ENCODE measurements at places on chromosomes 5 and 9.

DNA sequence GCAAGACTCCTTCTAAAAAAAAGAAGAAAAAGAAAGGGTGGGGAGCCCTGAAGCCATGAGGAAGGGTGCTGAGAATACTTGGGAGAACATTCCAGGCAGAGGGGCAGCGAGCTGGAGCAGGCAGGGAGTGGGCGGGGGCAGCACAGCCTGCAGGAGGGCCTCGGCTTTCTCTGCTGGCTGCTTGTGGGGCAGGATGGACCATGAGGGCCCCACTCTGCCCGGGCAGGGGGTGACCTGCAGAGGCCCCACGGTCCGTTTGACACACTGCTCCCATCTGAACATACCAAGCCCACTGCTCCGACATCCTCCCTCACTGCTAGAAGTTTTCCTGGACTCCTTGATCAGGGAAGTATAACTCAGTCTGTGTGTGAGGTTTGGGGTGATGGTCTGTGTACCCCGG, 11.7 kb upstream of the NUP214 start:
- DNase-seq = no peak

- DNase-seq = no peak
Measured at GRCh38 chr9:136728548-136729123, 14.1 kb downstream of the LCN10 start.

- DNase-seq = no peak
Measured at GRCh38 chr5:153613144-153613543, 122.7 kb downstream of the GRIA1 start.

DNA sequence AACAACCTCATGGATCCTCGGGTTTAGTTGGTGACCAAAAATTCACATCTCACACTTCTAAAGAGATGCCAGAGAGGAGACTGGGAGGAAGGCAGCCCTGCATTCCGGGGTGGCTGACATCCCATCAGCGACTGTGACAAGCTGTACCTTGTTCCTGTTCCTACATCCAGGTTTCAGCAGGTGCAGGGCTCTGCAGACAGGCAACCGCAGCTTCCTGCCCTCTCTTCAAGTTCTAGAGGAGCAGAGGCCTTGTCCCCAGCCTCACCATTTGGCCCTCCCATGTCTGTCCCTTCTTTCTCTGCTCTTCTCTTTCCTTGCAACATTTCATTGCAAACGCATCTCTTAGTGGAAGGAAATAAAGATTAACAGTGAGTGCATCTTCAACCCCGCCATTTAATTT, 454.6 kb downstream of the IRX1 start:
- DNase-seq = no peak

- DNase-seq = no peak
Measured at GRCh38 chr9:90044263-90044662, 439.5 kb downstream of the GADD45G start.

DNA sequence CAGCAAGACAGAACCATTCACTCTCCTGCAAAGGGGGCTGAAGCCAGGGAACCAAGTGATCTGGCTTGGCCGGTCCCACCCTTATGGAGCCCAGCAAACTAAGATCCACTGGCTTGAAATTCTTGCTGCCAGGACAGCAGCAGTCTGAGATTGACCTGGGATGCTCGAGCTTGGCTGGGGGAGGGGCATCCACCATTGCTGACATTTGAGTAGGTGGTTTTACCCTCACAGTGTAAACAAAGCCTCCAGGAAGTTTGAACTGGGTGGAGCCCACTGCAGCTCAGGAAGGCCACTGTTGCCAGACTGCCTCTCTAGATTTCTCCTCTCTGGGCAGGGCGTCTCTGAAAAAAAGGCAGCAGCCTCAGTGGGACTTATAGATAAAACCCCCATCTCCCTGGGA, 60.5 kb downstream of the TNFSF8 start:
- no peak for DNase-seq

GRCh38 chr9:134785325-134786108, 95.1 kb upstream of the FCN2 start:
- DNase-seq = no peak

GRCh38 chr9:96056226-96056625, 180.7 kb downstream of the ERCC6L2 start:
- DNase-seq = no peak

- no peak for DNase-seq
Measured at GRCh38 chr9:111389406-111389805, 59.4 kb upstream of the OR2K2 start.

DNA sequence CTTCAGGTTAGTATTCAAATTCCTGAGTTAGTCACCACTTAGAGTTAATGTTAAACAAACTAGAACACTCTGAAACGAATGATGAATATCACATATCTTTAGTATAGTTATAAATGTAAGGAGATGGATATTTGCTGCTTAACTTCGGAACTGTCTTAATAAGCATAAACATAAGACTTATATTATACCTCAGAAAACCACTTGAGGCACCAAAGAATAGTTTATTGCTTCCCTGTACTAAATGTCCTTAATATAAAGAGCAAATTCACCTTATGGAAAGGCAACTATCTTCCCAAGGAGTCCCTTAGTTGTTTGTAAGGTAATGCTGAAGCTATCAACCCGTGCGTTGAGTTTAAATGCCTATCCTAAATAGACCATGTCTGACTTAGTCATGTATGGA, 300.0 kb upstream of the ADAMTSL1 start:
- no peak for DNase-seq

DNA sequence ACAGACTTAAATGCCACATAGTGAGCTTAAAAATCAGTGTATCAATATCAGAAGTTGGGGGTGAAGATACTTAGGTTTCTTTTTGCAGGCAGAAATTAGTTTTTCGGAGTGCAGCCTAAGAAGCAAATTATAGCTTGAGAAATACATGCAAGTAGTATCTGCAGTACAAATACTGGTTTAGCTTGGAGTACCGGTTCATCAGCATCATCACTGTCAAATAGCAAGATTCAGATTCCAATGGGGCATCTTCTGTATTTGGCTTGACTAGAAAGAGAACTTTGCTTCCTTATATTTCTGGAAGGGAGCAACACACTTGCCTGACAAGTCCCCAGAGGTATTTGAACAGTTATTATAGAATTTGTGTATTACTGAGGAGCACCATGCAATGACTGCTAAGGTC, 19.8 kb downstream of the SLC31A1 start:
- no peak for DNase-seq

DNA sequence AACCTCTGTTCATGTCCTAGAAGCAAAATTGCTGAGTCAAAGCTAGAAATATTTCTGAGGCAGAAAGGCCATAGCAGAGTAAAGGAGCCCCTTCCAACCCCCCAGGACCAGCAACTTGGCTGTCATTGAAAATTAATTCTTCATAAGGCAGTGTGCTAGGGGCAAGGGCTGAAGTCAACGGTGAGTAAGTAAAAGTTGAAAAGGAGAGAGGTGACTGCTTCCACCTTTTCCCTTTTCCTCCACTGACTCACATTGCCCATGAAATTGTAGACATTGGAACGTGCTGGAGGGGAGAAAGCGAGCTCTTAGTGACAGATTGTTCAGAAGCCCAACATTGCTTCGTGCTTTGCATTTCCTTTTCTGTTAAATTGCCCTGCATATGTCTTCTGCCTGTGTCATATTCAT, 19.1 kb downstream of the GLRA1 start:
- DNase-seq = no peak

GRCh38 chr9:31542384-31543055, 841.9 kb upstream of the ACO1 start:
- DNase-seq = peak; percentile 2

GRCh38 chr5:132025403-132025971, 14.0 kb upstream of the ACSL6 start:
- DNase-seq = no peak

- peak; percentile 1 for DNase-seq
Measured at GRCh38 chr5:112738191-112738560, 491 bp downstream of the APC start.

GRCh38 chr9:109733690-109734089, 46.3 kb upstream of the PALM2AKAP2 start:
- DNase-seq = no peak

DNA sequence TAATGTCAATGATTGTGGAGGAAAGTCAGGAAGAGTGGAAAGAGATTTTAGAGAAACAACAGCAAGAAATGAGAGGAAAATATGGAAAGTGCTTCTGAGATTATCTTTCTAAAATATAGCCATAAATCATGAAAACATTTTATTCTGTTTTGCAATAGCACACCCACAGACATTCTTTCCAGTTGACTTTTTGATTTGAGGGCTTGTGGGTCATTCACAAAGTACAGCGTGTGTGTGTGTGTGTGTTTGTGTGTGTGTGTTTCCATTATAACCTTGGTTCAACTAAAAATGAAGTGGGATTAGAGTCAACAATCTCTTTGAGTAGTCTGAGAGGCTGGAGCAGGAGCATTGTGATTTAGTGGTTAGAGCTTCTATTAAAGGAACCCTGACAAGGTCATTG, 116.6 kb upstream of the GAS1 start:
- DNase-seq = no peak

DNA sequence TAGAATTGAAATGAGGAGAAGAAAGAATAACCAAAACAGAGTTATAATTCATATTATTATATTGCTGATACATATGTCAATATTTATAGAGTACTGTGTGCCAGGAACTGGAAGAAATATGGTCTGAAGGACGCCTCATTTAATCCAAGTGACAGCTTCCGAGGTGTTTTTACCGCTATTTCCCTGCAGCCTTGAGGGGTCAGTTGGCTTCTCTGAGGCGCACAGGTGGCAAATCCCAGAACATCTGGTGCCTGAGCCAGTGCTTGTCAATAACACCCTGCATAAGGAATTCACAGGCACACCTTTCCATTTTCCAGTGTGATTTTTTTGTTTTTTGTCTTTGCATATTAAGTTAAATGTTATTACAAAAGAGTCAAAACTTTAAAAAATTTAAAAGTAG, 43.3 kb upstream of the CTSL start:
- no peak for DNase-seq

- no peak for DNase-seq
Measured at GRCh38 chr9:14031810-14032209, 282.1 kb downstream of the NFIB start.

GRCh38 chr9:113635586-113635985, 172.1 kb downstream of the RGS3 start:
- no peak for DNase-seq

- DNase-seq = no peak
Measured at GRCh38 chr5:66329078-66329477, 185.0 kb downstream of the SREK1 start.

DNA sequence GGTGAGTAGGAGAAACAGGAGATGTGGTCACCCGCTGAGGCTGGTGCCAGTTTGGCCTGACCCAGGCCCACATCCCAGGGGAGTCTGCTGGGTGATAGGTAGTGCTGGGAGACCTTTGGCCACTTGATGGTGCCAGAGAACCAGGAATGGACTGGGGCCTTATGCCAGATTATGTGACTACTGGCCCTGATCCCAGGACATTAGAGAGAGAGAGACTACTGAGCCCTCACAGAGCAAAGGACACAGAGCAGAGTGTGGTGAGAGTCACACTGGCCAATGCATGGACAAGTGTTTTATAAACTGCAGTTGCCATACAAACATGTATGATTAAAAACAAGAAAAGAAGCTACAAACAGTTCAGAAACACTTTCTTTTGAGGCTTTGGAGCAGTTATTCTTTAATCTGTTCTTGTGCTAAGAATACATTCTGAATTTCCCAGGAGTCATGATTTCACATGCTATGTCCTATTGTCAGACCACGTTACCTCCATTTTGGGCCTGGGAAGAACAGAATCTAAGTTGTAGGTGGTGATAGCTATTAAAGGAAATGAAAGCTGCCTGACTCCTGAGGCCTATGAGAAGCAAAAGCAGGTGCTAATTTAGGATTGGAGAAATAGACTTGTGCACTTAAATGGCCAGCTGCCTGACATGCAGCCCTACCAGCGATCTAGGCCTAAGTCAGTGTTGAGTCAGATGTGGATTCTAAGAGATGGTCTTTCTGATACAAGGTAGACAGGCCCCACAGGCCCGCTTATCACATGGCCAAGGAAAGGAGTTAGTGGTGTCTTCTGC, 32.6 kb upstream of the TMOD1 start:
- DNase-seq = no peak

DNA sequence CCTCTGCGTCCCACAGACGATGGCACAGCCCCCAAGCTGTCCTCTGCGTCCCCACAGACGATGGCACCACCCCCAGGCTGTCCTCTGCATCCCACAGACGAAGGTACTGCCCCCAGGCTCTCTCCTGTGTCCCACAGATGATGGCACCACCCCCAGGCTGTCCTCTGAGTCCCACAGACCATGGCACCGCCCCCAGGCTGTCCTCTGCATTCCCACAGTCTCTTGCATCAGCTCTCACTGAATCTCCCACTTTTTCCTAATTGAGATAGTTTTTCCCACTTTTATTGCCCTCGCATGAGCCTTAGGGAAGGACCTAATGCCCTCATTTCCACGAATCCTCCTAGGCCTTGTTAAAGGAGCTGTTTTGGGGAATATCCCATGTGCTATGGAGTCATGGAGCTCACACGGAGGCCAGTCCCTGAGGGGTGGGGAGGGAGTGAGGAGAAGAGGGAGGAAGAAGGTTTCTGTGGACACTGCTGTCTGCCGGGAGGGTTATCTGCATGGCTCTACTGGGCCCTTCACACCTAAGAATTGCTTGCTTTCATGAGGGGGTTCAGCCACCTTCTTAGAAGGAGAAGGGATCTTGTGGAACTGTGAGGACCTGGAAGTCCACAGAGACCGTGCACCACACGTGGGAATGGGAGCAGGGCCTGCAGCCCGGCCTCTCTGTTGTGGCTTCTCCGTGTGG, 58.2 kb upstream of the PTCH1 start:
- no peak for DNase-seq

DNA sequence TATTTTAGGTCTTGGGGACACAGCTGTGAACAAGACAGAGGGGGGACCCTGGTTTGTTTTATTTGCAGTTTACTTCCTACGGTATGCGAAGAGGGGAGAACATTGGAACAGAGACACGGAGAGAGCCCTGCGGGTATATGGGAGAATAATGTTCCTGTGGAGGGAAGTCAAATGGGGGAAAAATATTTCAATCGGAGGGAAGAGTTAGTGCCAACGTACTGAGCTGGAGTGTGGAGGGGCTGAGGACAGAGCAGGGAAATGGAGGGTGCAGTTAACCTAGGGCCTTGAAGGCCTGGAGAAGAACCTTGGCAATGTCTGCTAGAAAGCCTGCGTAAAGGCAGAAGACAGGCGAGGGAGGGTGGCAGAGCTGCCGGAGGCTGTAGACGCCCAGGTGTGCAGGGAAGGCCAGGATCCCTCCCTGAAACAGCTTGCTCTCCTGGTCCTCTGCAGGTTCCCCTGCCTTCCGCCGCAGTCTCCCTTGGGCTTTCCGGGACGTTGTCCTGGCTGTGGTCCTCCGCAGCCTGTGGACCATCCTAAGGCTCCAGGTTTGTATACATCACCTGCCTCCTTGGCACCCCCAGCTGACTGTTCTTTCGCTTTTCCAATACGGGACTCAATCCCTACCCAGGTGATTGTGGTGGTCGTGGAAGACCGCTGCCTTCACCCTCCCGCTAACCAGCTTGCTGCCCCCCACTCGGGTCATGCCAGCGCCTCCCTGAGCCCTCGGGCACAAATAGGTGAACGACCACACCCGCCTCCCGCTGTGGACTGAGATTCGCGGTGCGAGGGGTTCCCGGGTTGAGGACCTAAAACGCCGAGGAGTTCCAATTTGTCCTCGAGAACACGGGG, 1.9 kb upstream of the RACK1 start:
- DNase-seq = no peak

All from naive thymus-derived CD8-positive, alpha-beta T cell (primary cell).